ENCODE measurements at places on chromosomes 1 and 21.

DNA sequence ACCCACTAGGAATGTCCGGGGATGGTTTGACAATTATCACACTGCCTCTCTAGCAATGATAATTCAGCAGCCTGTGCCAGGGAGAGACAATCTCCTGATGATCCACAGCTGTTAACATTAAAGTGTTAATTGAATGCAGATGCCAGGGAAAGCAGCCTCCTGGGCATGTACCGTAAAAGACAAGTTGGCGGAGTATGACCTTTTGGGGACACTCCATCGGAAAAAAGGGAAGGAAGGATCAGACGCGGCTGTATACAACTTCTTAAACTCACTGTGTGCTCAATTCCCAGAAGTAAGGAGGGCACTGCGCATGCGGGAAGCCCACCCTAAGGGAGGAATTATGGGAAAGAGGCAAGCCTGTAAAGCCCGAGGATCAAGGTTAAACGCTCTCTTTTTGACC is 62.6 kb downstream of the MAP3K7CL start:
- DNase-seq: no peak

- no peak for DNase-seq
These were observed 67.1 kb downstream of the SLC19A1 start for GRCh38 chr21:45475004-45475685.

DNA sequence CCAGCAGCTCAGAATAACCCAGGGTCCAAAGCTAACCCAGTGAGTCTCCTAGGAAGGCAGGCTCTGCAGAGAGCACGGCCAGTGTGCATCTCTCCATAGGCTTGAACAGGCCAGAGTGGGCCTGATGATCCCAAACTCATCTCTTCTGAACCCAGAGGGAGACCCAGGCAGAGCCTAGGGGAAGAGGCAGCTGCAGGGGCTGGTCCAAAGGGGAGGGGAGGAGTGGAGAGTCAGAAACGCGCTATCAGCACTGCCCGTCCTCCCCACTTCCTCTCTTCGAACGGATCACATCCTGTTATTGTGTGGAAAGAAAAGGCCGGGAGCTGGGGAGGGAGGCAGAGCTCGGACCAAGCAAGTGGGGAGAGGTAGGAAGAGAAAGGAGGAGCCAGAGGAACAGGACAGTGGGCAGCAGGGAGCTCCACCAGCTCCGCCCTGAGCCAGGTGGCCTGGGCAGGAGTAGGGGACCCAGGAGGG is 20.2 kb downstream of the TAL1 start:
- DNase-seq: no peak

DNA sequence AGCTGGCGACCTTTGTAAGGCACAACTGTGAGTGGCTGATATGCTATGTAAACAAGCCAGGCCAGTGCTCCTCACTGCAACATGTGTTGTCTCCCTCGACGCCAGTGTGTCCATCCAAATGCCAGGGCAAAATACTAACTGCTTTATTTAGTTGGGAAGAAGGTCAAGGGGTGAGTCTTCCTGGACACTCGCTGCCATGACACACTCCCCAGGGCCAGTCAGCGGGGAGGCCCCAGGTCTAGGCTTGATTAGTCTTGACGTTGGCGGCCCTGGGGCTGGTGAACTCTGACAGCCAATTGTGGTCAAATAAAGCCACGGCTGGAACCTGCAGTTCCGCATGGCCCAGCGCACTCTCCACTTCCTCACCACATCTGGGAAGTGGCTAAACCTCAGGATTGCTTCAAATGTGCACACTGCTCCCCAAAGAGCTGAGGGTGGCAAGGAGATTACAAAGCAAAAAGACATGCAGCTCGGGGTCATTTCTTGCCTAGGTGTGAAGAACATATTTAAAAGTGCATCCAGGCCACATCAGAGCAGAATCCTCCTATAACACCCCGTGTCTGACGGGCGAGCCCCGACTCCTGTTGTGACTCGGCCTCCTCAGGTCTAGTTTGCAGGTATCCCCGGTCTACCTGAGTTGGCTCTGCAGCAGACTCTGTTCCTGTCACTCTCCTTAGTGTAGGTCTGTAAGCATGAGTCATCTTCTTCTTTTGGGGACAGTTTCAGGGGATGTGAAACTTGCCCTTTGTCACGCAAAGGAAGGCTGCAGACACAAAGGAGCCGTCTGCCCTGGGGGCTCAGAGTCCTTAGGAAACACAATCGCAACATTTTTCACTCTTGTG is 183.5 kb downstream of the RUNX1 start:
- no peak for DNase-seq

GRCh38 chr21:42652527-42653230 is 742 bp upstream of the PDE9A start:
- no peak for DNase-seq

DNA sequence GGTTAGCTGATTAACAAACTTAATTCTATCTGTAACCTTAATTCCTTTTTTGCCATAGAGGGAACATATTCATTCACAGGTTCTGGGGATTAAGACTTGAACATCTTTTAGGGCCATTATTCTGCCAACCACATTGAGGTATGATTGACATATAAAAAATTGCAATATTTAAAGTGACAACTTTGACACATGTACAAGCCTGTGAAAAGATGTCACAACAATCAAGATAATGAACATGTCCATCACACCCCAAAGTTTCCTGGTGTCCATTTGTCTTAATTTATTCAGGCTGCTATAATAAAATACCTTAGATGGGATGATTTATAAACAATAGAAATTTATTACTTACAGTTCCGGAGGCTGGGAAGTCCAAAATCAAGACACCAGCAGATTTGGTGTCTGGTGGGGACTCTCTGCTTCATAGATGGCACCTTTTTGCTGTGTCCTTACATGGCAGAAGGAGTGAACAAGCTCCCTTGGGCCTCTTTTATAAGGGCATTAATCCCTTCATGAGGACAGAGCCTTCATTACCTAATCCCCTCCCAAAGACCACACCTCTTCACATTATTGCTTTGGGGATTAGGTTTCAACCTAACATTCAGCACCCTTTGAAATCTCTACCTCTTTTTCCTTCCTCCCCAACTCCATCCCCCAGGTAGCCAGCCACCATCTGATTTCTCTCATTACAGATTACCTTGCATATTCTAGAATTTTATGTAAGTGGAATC is 33.0 kb upstream of the TP53BP2 start:
- no peak for DNase-seq

GRCh38 chr1:9331558-9332346 is 39.1 kb downstream of the SPSB1 start:
- no peak for DNase-seq

DNA sequence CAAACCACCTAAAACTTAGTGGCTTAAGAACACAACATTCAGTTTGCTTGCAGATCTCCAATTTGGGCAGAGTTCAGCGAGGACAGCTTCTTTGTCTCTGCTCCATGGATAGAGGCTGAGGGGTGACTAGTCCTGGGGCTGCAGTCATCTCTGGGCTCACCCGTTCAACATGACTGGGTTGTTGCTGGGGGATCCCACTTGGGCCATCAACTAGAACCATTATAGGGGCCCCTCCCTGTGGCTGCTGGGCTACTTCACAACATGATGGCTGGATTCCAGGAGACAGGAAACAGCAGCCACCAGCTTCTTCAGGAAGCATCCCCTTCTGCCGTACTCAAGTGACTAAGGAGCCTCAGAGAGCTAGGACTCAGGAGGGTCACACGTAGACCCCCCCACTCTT is 140.9 kb downstream of the RHOU start:
- DNase-seq: no peak

- DNase-seq: peak; percentile 1
These were observed 5.6 kb downstream of the WNT9A start for GRCh38 chr1:227942021-227942715.

GRCh38 chr1:229953736-229954326 is 113.2 kb upstream of the GALNT2 start:
- no peak for DNase-seq

DNA sequence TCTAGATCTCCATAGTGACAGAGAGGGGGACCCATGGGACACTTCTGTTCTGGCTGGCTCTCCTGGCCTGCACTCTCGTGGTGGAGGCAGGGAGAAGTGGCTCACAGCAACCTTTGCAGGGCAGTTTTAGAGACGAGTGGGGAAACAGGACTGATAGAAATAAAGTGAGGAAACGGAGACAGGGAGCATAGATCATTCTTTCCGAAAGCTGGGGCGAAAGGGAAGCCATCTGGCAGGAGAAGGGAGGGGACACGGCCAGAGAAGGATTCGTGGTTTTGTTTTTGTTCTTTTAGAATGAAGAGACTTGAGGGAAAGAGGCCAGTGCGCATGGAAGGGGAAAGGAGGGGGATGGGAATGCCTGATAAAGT is 3.5 kb downstream of the TIE1 start:
- DNase-seq: no peak

DNA sequence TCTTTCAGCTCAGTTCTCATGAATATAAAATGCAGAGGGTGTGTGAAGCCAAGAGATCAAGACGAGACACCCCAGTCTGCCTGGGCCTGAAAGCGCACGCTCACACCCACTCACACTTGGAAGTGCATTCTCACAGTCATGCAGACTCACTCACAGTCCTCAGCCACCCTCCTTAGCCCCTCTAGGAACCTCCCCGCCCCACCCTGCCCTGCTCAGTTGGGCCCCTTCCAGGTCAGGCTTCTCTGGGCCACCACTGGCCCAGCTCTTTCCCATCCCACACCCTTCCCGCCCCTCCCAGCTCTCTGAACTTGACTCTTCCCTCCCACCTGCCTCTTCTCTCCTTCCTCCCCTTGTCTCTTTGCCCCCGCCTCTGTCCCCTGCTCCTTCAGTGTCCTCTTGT is 93.8 kb downstream of the EPHB2 start:
- no peak for DNase-seq

- DNase-seq: no peak
These were observed 1.6 kb upstream of the SHC1 start for GRCh38 chr1:154972213-154972516.

- no peak for DNase-seq
These were observed 13.1 kb downstream of the UBIAD1 start for GRCh38 chr1:11285883-11286734.

DNA sequence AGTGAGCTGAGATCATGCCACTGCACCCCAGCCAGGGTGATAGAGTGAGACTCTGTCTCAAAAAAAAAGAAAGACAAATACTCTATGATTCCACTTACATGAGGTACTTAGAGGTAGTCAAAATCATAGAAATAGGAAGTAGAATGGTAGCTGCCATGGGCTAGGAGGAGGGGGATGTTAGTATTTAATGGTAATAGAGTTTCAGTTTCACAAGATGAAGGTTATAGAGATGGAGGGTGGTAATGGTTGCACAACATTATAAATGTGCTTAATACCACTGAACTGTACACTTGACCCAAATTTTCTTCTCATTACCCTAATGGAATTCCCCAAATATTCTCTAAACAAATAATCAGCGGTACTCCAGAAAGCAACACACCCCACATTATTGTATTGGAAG is 12.8 kb downstream of the EIF2B3 start:
- DNase-seq: no peak

DNA sequence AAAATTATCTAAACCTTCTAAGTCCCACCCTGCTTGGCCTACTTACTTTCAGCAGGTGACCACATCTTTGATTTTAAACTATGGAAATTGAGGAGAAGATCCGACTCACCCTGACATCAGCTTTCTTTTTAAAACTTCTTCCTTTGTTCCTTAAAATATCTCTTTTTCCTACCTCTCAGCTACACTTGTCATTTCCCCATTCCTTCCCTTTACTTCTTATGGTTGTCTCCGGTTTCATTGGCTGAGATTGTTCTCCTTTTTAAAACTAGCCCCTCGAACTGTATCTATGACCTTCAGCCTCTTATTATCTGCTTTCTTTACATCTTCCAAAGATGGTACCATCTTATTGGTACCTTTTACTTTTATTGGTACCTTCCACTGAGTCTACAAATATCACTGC is 87.8 kb upstream of the NRIP1 start:
- no peak for DNase-seq

DNA sequence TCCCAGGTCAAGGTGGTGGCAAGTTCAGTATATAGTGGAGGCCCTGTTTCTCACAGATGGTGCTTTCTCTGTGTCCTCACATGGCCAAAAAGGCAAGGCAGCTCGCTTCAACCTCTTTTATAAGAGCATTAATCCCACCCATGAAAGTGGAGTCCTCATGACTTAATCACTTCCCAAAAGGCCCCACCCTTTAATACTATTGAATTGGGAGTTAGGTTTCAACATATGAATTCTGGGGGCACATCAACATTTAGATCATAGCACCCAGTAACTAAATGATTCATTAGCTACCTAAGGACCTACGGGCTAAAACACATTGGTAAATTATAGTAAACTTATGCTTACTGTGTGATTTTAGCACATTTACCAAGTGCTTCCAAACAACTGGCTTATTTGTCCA is 317.9 kb downstream of the LTN1 start:
- DNase-seq: no peak

DNA sequence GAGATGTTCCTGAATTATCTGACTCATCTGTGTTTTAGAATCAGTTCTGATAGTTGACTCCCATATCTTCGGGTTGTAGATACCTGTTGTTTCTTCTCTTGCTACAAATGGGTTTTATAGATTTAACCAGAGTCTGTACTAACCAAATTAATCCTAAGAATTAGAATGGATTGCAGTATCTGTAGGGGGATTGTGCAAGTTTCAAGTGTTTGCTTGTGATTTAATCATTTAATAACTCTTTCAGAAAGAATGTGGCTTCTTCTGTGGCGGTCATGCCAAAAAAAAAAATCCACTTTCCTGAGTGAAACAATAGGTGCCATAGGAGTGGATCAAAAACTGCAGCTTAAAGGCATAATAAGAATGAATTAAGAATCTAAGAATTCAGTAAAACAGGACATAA is 9.4 kb downstream of the IPO9 start:
- no peak for DNase-seq

DNA sequence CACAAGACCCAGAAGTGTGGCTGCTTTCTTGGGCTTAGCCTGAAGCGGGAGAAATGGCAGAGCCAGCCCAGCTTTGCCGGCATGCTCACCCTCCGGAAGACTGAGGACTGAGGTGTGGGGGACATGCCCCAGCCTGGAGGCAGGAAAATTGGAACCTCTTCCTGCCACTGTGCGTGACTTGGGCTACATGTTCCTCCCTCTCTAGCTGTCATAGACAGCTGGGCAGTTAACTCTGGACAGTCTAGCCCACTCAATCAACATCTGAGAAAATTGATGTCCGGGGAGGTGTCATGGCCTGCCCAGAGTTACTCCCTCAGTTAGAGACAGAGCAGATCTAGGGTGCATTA is 59.7 kb downstream of the UBE2T start:
- no peak for DNase-seq

DNA sequence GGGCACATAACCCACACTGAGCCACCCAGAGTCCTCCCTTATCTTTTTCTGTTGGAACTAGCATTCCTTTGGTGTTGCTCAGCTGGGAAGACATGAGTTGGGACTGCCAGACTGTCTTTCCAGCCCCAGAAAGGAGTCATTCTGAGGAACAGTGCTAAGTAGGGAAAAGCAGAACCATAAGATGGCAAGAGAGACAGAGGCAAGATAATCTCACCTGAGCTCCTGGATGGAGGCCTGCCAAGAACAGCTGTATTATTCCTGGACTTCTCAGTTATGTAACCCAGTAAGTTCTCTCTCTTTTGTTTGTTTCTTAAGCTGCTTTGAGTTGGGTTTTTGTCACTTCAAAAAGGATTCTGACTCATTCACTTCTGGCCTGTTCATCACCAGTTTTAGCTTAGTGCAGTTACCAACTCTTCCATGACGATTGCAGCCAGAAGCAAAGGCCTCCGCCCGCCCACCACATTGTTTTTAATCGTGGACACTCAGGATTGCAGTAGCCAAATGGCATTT is 134.4 kb downstream of the OMA1 start:
- no peak for DNase-seq

GRCh38 chr1:183699616-183700160 is 46.6 kb upstream of the APOBEC4 start:
- no peak for DNase-seq

GRCh38 chr1:55712148-55712547 is 497.0 kb upstream of the USP24 start:
- DNase-seq: no peak

- no peak for DNase-seq
These were observed 498.7 kb upstream of the NFIA start for GRCh38 chr1:60583696-60584095.

Data from effector CD4-positive, alpha-beta T cell (primary cell).